ENCODE measurements at places on chromosomes 1 and 21.

DNA sequence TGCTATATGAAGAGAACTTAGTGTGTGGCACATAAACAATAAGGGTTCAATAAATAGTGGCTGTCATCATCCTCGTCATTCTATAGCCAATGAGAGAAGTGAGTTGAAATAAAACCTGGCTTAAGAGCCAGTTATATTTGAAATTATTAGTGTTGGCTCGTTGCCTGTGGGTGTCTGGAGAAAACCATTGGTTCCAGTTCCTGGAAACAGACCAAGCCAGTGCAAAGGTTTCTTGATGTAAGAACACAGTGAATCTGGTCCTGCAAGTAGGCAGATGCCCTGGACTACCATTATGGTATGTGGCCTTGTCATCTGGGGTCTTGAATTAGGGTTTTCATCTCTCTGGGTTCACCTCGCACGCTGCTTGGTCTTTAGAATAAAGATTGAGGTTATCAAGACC lies 43.3 kb downstream of the URB2 start:
- DNase-seq: peak; percentile 15

DNA sequence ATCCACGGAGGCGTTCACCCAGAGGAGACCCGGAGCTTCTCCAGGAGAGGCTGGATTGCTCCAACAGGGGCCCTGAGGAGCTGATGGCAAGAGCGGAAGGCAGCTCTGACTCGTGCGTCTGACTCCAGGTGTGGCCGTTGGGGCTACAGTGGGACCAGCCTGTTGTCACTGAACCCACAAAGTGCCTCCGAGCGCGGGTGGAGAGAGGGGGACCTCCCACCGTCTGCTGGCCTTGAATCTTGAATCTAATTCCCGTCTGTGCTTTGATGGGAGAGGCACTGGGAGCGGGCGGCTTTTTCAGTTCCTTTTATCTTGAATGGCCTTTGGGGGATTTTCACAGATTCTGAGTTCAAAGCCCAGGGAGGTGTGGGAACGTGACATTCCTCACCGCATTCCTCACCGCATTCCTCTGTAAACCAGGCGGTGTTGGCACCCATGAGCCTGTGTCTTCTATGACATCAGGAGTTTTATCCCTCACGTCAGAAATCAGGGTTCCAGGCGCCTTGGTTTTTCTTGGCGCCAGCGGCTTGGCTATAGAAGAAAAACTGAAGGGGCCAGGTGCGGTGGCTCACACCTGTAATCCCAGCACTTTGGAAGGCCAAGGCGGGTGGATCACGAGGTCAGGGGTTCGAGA lies 39.2 kb upstream of the COL18A1 start:
- DNase-seq: no peak

- no peak for DNase-seq
Observed at GRCh38 chr1:240739754-240740153, 127.8 kb upstream of the GREM2 start.

GRCh38 chr1:63668298-63668697 lies 75.1 kb downstream of the PGM1 start:
- no peak for DNase-seq

DNA sequence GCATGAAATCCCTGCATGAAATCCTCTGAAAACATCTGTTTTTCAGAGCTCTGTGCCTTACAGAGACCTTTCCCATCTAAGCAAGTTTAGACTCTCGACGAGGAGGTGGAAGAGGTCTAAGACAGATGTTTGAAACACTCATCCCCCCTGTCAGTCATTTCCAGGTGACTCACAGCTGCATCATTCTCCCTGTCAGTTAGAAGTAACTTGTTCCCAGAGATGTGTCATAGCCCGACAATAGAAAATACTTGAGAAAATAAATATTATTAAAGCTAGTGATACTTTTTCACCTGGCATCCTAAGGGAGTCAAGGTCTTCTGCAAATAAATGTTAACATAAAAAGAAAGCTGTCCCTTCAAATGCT lies 41.6 kb upstream of the SEC16B start:
- no peak for DNase-seq

DNA sequence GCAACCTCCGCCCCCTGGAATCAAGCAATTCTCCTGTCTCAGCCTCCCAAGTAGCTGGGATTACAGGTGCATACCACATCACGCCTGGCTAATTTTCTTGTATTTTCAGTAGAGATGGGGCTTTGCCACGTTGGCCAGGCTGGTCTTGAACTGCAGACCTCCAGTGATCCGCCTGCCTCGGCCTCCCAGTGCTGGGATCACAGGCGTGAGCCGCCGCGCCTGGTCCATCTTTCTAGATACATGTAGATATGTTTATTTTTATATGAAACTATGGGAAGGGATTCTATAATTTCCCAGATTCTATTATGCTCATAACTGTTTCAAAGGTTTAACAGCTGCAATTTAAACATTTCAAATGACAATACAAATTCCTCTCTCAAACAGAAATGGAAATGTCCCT lies 27.1 kb downstream of the CLCC1 start:
- DNase-seq: no peak

GRCh38 chr1:55364216-55364615 lies 149.1 kb upstream of the USP24 start:
- DNase-seq: no peak

- DNase-seq: no peak
Observed at GRCh38 chr1:228364706-228365213, 41.9 kb downstream of the TRIM11 start.

- DNase-seq: no peak
Observed at GRCh38 chr1:60225486-60225885, 151.9 kb upstream of the C1orf87 start.

GRCh38 chr1:29245876-29246275 lies 9.6 kb downstream of the PTPRU start:
- no peak for DNase-seq

DNA sequence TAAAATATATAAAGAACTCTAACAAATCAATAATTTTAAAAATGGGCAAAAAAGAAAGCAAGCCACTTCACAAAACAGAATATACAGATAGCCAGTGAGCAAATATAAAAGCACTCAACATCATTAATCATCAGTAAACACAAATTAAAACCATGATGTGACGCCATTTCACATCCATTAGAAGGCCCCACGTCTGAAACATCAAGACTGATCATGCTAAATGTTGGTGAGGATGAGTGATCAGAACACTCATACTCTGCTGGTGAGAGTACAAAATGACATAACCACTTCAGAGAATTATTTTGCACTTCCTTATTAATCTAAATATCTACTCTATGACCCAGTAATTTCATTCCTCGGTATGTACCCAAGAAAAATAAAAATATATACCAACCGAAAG lies 512.2 kb upstream of the NR5A2 start:
- no peak for DNase-seq

DNA sequence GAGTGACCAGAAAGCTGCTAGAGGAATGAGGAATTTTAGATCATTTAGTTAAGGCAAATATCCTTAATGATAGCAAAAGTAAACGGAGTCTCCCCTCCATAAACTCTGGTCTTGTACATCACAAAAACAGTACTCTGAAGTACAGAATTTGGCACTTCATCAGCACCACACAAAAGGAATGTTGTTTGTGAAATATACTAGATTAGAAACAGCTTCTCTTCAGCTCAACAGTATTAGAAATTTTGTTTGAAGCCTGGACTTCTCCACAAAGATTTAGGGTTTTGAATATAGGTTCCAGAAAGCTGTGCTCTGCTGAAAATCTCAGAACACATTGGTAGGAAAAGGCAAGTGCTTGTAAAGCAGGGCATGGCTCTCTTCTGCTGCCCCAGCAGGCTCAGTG lies 135.1 kb upstream of the PTGFR start:
- DNase-seq: no peak

- DNase-seq: no peak
Observed at GRCh38 chr1:222557148-222557547, 9.2 kb upstream of the HHIPL2 start.

DNA sequence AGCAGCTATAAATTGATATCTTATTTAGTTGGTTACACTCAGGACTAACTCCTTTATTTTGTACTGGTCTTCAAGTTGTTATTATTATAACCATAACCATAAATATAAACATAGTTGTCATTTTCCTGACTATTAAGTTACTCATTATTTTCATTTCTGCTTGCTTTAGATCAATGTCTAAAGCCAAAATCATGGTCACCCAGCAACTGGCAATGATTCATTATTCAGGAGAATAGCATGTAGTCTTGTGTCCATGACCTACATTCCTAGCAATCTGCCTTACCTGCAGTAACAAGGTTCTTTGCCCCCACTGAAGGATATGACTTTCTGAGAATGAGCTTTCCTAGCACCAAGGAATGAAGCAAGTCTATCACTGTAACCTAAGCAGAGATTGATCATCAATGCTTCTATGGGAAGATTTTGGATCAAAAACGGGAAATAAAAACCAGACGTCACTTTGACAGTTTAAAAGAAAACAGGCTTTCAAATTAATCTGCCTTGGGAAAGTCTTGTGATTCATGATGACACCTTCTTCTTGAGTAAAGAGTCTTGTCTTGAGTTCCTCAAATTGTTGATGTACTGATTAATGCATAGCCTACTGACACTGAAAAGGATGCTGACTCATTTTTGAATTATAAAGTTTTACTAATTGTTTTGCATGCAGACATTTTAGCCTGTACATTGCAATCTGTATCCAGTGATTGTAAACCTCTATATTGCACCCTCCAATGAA lies 203.3 kb upstream of the IVNS1ABP start:
- DNase-seq: no peak

- DNase-seq: no peak
Observed at GRCh38 chr1:52558941-52559340, 6.0 kb upstream of the TUT4 start.

DNA sequence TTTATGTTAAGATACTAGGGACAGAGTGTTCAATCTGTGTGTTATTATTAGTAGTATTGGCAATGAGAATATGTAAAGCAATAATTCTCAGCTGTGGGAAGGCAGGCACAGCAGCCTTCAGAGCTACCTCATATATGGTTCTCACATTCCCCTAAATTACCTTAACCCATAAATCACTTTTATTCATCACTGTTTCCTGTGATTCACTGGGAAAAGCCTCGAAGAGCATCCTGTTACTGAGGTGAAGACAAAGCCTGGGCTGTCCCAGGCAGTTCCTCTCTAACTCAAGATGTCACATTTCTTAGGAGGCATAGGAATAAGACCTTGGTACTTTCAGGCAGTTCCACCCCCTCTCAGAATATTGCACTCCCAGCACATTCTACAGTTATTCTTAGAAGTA lies 965.7 kb downstream of the NCAM2 start:
- no peak for DNase-seq

GRCh38 chr21:46557469-46557868 lies 47.4 kb downstream of the S100B start:
- DNase-seq: no peak

DNA sequence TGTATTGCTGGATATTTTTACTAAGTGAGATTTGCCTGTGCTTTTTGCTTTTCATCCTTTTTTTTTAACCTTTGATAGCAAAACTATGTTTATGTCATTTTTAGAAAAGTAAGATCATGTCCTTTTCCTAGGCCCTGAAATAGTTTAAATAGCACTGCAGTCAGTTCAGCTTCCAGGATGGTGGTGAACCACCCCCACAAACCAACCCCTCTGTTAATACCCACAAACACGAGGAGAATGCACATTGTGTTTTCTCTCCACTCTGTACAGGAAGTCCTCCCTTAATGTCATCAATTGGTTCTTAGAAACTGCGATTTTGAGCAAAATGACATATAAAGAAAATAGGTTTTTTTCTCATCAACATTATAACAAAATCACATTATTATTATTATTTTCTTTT lies 117.7 kb upstream of the DSCAM start:
- no peak for DNase-seq

DNA sequence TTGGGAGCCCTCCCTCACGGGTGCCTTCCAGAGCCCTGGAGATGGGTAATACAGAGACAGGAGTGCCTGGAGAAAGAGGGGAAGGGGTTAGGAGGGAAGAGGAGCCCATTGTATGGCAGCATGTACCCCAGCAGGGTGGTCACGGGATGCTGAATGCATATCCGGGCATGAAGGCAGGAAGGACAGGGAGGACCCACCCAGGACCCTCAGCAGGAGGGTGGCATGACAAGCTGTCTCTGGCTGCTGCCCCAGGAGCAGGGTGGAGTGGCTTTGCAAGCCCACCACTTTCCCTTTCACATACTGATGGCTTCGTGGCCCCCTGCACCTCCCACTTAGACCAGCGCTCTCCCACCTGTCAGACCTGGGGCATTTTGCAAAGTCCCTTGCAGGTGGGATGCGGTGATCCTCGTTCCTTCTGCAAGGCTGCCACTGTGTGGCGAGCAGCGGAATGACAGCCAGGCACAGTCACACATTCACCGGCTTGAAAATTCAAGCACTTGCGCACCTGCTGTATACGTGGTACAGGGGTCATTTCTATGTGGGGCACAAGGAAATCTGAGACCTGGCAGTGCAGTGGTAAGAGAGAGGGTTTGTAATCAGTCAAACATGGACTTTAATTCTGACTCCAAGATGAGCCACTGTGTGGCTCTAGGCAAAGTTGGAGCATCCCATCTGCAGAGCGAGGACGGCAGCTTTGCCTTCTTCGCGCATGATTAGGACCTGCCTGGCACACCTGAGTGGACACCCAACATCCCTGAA lies 53.2 kb upstream of the TMEM51 start:
- no peak for DNase-seq

- DNase-seq: peak; percentile 62
Observed at GRCh38 chr1:236147521-236148469, 5.5 kb downstream of the GPR137B start.

DNA sequence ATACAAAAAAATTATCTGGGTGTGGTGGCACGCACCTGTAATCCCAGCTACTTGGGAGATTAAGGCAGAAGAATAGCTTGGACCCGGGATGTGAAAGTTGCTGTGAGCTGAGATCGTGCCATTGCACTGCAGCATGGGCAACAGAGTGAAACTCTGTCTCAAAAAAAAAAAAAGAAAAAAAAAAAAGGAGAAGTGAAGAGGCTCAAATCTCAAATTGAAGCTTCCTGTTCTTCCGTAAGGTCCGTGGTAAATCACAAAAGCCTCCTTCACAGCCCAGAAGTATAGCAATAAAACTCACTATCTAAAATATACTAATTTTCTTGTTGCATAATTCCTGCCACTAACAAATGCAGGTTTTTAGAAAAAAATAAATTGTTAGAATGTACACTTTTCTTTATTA lies 498.2 kb upstream of the BRINP3 start:
- DNase-seq: no peak

DNA sequence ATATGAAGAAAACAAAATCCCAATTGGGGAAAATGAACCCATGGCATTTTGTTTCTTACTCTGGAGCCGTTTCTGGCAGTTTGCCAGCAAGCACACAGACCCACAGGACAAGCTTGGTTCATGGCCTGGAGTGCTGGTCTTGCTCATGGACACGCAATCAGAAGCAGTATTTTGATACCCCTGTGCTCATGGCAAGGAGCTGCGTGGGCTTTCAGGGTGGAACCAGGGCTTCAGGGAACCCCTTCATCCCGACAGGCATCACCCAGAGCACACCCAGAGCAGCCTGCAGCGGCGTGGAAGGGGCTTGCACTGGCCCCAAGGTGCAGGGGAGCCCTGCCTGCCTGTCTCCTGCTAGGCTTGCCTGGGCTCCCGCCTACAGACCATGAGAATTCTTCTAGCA lies 45.4 kb upstream of the PCBP3 start:
- no peak for DNase-seq
